ENCODE measurements at places on chromosomes 2 and 18.
A peak's percentile ranks its signal among the peaks of the same experiment; 100 is the strongest.

- DNase-seq, result no peak
These were observed 1274.8 kb upstream of the SLC39A10 start for GRCh38 chr2:194382221-194382620.

DNA sequence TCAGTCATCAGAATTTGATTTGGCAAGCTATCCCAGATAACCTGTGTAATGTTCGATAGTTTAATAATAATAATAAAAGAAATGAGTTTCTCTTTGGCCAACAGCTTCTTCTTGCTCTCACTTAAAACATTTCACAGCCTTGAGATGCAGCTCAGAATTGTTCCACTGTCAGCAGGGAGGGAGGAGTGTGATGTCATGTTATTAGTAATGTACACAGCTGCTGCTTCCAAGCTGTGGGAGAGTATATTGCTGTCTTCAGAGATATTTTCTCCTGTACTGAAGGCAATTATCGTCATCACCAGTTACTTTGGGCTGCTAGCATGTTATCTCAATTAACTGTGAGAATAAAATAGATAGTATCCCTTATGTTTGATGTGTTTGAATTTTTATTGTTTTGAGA, 146.9 kb upstream of the MAP3K20 start:
- DNase-seq, result no peak

GRCh38 chr2:215841175-215841816, 172.1 kb downstream of the MREG start:
- no peak for DNase-seq

- no peak for DNase-seq
These were observed 123.1 kb downstream of the PRPF40A start for GRCh38 chr2:152594022-152594766.

- no peak for DNase-seq
These were observed 722 bp downstream of the MAP4K4 start for GRCh38 chr2:101698014-101698843.

DNA sequence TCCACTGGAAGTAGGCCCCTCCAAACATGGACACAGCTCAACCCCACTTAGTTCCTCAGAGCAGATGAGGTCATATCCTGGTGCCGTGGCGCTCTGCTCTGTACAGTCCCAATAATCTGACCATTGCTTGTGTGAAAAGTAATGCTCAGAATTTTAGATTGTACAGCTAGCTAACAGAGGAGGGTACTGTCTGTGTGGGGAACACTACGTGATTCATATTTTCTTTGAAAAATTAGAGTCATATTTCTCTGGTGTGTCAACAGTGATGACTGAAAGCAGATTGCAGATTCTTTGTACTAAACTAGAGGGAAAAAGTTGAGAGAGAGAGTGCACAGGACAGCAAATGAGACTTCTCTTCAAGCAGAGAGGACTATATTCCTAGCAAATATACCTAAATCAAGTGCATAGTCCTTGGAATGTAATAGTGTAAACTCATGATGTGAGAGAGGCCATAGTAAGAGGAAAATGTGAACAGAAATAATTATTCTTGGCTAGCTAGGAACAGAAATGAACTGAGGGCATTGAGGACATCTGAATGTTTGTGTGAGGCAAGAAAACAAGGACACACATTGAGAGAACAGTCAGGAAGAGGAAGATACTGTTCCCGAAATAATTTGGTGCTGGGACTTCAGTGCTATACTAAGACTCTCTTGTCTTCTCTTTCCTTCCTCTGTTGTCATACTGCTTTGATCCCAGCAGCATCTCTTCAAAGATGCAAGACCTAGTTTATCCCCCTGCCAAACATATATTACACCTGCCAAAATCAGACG, 157.0 kb upstream of the RND3 start:
- DNase-seq, result no peak

DNA sequence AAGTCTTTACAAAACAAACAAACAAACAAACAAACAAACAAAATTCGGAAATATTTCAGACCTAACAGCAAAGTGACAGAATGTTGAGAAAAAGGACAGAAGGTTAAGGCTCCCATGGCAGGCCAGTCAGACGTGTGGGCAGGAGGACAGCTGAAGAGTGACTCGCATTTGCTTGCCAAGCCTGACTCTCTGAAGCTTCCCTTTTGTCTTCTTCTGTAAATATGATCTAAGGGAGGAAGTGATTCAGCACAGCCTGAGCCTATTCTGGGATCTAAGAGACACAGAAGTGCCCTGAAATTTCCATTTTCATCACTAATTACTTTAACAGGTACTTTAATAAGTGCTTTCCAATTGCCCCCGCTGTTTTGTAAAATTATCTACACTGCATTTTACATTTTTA, 134.0 kb upstream of the LYPD1 start:
- no peak for DNase-seq

DNA sequence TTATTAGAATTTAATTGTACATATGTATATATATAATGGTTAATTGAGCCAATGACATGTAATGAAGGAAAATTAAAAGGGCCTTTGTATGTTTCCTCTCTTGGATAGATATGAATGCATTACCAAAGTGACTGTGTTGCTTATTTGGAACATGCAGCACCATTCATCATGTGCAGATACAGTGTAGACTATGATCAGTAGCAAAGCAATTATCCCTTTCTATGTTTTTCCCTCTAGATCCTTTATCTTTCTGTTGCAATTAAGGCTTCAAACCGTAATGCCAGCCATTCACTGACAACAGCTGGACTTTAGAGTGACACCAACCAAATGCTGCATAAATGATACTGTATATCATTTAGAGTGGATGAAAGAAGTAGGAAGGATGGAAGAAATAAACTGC, 565.2 kb downstream of the NRXN1 start:
- no peak for DNase-seq

GRCh38 chr2:234950730-234951663, 820 bp upstream of the SH3BP4 start:
- DNase-seq, result no peak

GRCh38 chr18:51196811-51197660, 445 bp downstream of the MEX3C start:
- DNase-seq, result no peak

DNA sequence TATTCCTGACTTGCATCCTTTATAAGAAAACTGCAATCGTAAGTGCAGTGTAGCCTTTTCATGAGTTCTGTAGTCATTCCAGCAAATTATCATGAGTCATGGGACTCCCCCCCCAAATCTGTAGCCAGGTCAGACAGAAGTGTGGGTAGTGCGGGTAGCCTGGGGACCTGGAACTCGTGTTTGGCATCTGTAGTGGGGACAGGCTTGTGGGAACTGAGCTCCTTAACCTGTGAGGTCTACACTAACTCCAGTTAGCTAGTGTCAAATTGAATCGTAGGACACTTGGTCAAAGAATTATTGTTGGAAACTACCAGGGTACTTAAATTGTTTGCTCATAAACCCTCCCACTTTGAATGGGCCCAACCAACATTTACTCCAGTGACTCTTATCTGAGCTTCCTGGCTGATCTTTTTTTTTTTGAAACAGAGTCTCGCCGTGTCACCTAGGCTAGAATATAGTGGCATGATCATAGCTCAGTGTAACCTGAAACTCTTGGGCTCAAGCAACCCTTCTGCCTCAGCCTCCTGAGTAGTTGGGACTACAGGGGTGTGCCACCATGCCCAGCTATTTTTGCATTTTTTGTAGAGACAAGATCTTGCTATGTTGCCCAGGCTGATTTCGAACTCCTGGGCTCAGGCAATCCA, 12.4 kb downstream of the PFN4 start:
- DNase-seq, result no peak

DNA sequence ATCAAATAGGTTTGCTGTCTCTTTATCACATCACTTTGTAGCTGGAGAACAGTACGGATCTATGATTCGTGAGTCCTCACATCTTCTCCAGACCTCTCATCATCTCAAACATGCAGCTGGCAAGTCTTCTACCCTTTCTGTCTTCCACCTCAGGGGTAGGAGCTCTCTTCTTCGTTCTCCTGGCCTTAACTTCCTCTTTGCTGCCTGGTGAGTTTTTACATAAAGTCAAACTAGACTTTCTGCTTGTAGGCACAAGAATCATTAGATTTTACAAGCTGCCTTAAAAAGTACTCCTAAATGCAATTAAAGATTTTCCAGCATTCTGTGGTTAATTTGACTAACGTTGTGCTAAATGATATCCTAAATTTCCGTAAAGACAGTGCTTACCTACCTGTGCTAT, 43.7 kb upstream of the TANK start:
- DNase-seq, result no peak

GRCh38 chr2:197298609-197299008, 12.0 kb downstream of the ANKRD44 start:
- DNase-seq, result no peak

GRCh38 chr18:75208155-75208835, 644 bp downstream of the PTGR3 start:
- peak; percentile 15 for DNase-seq

DNA sequence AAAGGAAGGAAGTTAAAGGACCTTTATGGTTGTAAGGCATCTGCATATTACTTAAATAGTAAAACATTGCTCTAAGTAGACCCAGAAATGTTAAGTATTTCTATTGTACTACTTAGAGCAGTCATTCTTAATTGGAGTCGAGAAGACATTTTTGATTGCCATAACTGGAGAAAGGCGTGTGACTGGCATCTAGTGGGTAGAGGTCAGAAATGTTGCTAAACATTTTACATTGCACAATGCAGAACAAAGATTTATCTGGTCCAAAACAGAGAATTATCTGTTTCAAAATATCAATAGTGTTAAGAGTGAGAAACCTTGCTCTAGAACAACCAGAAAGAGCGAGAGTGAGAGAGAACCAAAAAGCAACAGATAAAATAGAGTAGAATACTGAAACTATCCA, 23.3 kb upstream of the ROCK1 start:
- DNase-seq, result no peak

DNA sequence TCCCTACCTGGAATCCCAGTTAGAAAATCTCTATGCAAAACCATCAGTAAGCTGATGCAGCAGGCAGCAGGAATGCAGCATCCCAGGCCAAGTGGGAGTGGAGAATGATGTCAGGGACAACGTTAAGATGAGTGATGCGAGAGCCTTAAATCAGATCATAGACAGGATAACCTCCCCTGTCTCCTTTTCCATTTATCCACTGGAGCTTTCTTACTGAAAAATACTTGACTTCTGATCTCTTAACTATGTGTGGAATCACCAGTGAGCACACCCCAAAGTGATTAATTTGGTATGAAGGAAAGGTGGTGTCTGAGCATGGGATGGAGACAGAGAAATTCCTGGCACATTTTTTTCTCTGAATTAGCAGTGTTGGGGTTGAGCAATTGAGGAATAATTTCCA, 98.0 kb downstream of the RND3 start:
- DNase-seq, result no peak

DNA sequence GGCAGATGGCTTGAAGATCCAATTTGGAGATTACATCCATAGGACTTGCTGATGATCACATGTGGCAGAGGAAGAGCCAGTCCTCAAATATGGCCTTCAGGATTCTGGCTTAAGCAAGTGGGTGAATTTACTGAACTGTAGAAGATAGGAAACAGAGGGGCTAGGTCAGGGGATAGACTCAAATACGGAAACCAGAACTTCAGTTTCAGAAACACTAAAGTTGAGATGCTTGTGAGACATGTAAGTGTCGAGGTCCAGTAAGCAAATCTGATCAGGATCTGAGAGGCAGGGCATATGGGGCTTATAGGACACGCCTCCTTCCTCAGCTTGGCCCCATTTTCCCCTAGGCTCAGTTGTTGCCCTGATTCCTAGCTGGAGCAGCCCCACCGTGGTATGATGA, 107.7 kb downstream of the LBH start:
- DNase-seq, result no peak

DNA sequence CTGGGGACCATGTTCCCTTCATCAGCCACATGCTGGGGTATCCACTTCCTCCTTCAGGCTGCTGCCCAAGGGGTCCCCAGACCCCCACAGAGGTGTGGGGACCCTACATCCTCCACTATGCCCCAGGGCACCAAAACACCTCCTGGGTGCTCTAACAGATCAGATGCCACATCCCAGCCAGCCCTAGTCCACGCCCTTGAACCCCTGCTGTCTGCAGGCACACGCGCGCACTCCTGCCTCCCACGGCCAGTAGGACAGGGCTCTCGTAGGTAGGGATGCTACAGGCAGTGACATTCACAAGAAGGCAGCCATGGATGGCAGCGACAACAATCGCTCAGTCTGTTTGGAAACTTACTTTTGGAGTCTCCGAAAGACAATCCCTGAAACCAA, 3.0 kb upstream of the GPC1 start:
- no peak for DNase-seq

Measured in stimulated activated CD8-positive, alpha-beta memory T cell treated with anti-CD3 and anti-CD28 coated beads, Interleukin-15, amount 100 ng/mL, for 24 hours (primary cell).